ENCODE measurements at places on chromosomes 6 and 20.

GRCh38 chr6:105372849-105373182 is 30.1 kb downstream of the PREP start:
- no peak for DNase-seq

DNA sequence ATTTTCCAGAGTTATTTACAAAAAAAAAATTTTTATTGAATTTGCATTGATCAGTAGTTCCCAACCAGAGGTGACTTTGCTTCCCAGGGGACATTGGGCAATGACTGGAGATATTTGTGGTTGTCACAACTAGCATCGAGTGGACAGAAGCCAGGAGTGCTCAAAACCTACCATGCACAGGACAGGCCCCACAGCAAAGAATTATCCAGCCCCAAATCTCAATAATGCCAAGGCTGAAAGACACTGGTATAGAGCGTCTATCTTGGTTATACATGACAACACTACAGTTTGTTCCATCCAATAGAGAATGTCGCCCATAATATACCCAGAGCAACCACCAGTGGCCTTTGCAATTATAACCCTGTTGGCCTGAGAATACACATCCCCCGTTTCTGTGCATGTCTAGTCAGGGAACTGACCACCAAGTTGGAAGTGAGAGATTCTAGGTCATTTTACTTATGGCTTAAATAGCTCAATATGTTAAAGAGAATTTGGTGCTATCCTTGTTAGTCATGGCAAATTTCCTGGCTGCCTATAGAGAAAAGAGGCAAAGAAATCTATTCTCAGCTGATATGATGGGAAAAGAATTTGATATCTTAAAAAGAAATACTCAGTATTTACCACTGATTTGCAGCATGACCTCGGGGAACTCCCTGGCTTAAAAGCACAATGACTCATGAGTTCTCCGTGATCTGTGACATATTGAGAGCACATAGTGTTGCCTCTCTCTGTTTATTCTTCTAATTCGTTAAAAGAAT is 76.0 kb upstream of the ADTRP start:
- DNase-seq, result no peak

DNA sequence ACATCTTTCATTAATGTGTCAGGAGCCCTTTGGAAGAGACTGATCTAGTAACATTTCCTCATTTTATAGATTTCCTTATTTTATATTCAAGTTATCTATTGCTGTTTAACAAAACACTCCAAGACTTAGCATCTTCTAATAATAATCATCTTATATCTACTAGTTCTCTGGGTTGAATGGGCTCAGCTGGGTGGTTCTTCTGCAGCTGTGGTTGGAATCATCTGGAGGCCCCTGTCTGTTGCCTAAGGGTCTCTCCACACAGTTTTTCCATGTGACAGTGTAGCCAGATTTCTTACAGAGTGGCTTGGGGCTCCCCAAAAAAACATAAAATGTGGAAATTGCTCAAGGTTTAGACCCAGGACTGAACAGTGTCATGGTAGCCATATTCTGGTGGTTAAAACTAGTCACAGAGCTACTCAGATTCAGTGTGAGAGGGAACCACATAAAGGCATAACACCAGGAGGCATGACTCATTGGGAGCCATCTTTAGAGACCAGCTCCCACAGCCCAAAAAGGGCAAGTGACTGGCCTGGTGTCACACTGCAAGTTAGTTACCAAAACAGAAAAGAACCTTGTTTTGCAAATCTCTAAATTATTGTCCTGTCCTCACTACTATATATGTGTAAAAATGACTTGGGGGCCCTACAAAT is 11.5 kb downstream of the SLC2A10 start:
- DNase-seq, result no peak

DNA sequence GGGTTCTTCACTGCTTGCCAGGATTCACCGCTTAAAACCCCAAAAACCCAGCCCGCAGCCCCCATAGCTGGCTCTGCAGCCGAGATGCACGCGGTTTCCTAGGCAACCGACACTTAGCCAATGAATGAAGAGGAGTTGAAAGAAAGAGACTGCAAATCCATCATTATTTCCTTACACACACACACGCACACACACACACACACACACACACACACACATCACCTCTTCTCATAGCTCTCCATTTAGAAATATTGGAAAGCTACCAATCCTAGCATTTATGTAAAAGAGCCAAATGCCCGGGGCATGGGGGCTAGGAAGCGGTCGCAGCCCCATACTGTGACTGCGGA is 3.4 kb upstream of the TUBB2B start:
- no peak for DNase-seq

DNA sequence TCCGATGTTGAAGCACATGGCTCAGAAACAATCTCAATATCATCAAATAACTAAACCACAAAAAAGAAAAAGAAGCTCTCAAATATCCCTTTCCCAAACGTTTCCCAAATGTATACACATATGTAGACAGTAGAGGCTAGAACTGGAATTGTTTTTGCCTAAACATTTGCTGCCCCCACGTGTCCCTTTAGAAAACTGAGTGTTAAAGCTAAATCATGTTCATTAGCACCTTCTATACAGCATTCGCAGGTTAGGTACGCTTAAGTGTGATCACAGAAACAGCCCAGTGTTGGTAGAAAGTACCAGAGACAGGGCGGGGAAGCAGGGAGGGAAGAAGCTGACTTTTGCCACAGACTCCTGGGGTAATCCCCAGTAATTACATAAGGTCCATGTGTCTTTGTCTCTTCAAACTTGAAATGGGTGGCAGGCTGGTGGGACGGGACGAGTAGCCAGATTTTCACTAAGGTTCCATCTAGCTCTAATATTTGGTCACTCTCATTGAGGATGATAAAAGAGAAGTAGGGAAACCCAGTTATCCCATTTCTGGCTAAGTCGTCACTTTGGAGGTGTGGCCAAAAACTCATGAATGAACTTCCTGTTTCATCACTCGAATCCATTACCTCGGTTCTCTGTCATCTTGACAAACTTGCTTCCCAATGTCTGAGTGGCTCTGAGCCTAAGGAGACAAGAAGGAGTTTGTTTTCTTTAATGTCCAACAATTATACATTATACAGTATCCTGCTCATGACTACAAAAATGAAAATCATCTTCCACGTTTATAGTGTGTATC is 15.0 kb upstream of the TFAP2A start:
- DNase-seq, result no peak
